ENCODE measurements at places on chromosomes 7 and 10.

GRCh38 chr7:44145479-44145968 lies 4.4 kb upstream of the MYL7 start:
- DNase-seq = peak; percentile 64

GRCh38 chr10:7953447-7953846 lies 101.0 kb upstream of the GATA3 start:
- DNase-seq = no peak

- DNase-seq = no peak
Observed at GRCh38 chr7:43761938-43762692, 3.6 kb downstream of the BLVRA start.

- no peak for DNase-seq
Observed at GRCh38 chr7:114885836-114886235, 36.1 kb upstream of the MDFIC start.

DNA sequence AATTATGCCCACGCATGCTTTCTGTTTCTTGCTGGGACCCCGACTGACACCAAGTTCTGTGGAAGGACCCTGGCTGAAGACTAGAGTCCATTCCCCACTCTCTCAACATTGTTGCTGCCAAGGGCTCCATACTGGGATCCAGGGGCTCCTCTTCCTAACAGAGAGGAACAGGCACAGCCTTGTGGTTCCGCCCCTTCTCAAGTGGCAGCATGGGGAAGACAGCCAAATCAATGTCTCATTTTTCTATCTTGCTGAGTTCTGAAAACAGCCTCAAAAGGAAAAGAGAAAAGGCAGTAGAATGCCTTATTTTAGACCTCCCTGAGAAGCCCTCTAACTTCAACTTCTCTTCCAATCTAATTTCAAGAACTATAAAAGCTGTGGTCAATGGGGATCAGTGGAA lies 23.7 kb upstream of the LAMB1 start:
- DNase-seq = no peak

DNA sequence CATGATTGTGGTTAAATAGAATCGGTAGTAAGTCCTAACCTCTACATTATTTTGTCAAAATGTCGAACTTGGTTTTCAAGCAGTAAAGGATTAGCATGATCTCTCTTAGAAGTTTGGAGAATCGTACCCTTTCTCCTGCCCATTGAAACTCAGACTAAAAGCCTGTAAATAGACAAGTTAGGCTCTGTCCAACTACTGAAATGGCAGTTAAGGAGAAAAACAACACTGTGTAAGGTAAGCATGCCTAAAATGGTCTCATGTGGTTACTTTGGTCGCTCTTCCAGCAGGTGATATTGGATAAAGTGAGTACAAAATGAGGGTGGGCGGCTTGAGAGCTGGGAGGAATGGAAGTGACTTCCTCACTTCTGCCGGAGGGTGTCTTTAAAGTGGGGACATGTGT lies 25.0 kb downstream of the SEC61A2 start:
- DNase-seq = no peak

DNA sequence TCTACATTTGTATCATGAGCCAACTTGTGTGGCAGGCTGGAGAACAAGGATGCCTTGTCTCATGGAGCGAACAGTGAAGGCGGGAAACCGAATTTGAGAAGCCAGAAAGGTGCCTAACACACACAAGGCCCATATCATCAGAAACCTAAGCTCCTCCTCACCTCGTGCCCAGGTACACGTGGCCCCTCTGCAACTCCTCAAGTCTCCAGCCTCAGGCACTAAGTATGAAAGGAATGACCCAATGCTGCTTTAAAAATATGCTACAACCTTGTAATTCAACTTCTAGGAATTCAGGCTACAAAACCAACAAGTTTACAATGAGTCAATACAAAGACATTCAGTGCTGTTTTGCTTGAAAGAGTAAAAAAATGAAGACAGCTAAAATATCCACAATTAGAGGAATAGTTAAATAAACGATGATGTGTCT lies 95.7 kb downstream of the CDK6 start:
- DNase-seq = no peak

DNA sequence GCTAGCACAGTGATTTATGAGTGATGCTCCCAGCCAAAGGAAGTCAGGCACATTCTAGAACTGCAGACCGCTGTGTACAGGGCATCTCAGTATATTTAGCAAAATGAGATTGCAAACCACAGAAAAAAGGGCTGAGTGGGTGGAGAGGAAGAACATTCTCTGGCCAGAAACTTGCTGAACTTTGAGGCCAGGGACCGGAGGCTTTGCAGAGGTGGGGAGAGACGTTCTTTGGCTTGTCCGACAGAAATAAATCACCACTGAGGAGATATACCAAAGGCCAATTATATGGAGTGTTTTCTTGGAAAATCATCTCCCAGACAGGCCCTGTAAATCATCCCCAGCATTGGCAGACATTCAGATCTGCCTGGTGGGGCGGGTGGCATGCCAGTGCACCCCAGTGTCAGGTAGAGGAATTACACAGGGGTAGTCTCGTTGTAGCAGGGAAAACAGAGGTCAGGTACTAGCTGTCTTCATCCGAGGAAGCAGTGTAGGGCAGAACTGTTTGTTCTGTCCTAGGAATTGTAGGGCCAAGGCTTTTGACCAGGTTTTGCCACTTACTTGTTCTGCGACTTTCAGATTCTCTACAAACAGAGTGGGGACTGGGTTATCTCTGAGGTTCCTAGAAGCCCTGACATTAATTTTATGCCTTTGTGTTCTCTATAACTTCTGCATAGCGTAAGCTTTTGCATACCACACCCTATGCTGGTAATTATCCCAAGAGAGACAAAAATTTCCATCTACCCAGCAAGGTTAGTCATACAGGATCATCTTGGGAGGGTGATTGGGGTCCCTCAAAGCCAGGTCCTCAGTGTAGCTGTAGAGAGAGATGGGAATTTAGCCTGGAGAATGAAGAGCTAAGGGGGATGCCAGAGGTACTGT lies 655.6 kb downstream of the LRMDA start:
- no peak for DNase-seq

GRCh38 chr10:50316174-50316573 lies 64.9 kb upstream of the ASAH2 start:
- DNase-seq = no peak

DNA sequence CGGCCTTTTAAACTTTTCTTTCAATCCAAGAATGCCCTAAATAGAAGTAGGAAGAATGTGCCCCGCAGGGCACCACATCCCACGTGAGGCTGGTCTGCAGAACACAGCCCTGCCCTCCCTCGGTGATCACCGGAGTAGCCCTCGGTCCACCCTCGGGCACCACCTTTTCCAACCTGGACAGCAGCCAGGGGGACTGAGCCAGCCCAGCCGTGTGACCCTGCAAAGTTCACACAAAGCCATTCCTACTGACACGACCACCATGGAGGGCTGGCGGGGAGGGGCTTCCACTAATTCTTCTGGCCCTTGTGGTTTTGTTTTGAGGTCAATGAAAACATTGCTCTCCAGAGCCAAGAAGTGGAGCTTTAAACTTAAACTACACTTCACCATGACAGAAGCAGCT lies 132.2 kb downstream of the TCERG1L start:
- no peak for DNase-seq

DNA sequence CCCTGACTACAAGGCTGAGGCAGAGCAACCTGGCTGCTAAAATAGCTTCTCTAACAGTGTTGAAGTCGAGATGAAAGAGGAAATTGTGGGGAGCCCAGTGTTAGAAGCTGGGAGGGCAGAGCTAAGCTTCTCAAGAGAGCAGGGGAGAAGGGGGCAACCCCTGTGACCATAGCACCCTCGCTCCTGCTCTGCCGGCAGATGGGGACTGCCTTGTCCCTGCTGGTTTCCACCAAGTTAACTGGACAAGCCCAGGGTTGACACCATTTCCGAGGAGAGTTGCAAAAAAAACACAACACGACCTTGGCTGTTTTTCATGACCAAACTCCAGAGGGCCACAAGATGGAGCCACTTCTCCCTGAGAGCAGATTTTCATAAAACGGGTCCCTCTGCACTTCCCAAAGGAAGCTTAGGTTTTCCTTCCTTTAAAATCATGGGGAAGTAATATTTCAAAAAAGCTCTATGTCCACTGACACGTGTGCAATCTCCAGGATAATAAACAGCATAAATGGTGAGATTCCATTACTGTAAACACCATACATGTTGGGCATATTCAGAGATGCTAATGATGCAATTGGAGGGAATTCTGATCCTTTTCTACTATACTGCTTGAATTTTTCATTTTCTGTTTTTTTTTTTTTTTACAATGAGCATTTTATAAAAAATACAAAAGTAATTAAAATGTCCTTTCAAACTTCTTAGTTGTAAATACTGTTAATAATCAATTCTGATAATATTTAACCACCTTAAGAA lies 140.4 kb downstream of the PIP4K2A start:
- no peak for DNase-seq

- no peak for DNase-seq
Observed at GRCh38 chr10:99521765-99522469, 10.8 kb upstream of the NKX2-3 start.

DNA sequence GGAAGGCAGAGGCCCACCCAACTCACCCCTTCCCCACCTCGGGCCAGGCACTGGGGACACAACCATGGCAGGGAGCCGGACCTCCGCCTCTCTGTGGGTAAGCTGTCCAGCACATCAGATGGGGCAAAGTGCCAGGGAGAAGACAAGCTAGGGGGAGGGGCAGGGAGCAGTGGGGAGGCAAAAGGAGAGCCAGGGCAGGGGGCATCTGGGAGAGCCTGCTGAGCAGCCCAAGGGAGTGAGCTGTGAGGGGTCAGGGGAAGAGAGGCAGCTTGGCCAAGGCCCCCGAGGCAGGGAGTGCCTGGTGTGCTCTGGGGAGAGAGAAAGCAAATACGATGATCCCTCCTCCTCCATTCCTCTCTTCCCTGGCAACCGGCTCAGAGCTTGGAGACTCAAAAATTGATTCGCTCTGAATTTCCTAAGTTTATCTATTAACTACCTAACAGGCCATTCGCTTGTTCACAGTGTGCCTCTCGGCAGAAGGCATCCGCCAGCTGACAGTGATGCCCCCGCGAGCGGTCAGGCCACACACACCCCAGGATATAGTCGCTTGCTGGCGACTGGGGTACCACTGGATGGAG lies 4.5 kb downstream of the CAMK2B start:
- DNase-seq = no peak

GRCh38 chr7:142873281-142873784 lies 12.2 kb downstream of the TRPV6 start:
- no peak for DNase-seq

GRCh38 chr7:157313645-157314044 lies 23.2 kb upstream of the DNAJB6 start:
- DNase-seq = no peak

DNA sequence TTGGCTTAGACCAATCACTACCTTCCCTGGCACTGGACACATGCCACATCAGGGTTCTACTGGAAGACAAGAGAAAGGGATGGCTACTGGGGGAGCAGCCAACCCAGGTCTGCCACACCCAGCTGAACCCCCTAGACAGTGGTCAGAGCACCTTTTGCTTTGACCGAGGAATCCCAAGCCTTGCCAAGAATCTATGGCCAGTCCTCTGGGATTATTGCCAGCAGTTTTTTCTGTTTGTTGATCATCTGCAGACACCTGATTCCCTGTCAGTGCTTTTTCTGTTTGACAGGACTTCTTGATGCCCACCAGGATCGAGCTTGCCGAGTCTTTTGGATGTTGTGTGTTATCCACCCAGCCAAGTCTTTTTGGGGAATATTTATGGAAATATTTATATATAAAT lies 476.2 kb upstream of the GALNT17 start:
- DNase-seq = no peak

GRCh38 chr10:127910464-127910770 lies 3.5 kb downstream of the PTPRE start:
- DNase-seq = no peak

- no peak for DNase-seq
Observed at GRCh38 chr7:78845155-78845554, 608.3 kb downstream of the MAGI2 start.

GRCh38 chr10:7301006-7301778 lies 109.6 kb downstream of the SFMBT2 start:
- no peak for DNase-seq

GRCh38 chr7:66297579-66297978 lies 92.4 kb downstream of the TPST1 start:
- DNase-seq = no peak

DNA sequence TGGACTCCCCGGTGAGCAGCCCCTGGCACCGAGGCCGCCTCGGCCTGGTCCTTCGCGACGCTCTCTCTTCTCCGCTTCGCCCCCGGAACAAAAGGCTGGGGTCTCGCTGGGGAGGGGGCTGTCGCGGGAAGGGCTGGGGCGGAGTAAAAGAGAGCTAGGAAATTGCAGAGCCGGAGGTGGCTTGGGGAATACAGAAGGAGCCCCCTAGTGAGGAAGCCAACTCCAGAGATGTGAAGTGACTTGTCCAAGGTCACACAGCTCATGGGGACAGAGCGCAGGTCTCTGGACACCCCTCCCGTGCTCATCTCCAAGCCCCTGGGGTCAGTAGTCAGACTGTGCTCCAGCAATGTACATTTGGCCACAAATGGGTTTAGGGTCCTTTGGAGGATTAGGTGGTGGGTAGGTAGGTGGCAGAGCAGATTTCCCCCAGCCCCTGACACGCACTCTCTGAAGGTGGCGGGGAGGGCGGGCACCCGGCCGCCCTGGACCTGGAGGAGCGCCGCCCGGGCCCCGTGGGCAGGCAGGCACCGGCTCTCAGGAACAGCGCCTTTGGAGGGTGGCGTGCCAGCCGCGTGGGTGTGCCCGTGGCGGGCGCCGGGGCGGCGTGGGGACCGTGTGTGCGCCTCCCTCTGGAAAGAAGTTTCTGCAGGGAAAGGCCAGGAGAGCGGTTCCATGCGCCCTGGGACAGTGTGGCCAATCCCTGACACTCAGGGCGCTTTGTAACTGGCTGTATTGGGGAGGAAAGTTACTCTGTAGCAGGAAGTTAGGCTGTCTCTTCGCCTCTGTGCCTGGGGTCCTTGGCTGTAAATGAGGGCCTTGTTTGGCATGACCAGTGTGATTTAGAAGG lies 910 bp downstream of the WIPF3 start:
- no peak for DNase-seq

GRCh38 chr10:11610166-11610825 lies 1.2 kb downstream of the USP6NL start:
- DNase-seq = no peak

GRCh38 chr7:26567266-26567665 lies 275.6 kb downstream of the SNX10 start:
- no peak for DNase-seq

GRCh38 chr7:55157764-55158105 lies 138.9 kb downstream of the EGFR start:
- no peak for DNase-seq

DNA sequence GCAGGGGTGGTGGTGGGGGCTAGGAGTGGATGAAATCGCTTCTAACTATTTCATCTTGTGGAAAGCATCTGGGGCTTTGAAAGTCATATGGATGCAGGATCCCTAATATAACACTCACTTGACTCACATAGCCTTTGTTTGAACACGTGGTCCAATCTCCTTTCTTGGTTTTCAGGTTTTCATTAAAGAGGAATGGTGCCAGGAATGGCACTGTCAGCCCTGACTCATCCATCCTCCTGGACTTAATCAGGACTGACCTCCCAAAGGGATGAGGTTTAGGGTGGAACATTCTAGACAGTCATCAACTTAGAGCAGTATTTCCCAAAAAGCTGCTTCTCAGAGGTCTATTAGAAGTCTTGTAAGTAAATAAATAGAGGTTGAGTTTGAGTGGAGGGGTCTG lies 162.0 kb upstream of the PLXNA4 start:
- no peak for DNase-seq
